ENCODE measurements at places on chromosomes 16 and 17.

- no peak for DNase-seq
Observed at GRCh38 chr17:12928736-12929135, 89.1 kb downstream of the ELAC2 start.

GRCh38 chr17:69605571-69605970 is 191.1 kb downstream of the MAP2K6 start:
- no peak for DNase-seq

GRCh38 chr17:9900044-9900594 is 5.0 kb downstream of the RCVRN start:
- DNase-seq = no peak

DNA sequence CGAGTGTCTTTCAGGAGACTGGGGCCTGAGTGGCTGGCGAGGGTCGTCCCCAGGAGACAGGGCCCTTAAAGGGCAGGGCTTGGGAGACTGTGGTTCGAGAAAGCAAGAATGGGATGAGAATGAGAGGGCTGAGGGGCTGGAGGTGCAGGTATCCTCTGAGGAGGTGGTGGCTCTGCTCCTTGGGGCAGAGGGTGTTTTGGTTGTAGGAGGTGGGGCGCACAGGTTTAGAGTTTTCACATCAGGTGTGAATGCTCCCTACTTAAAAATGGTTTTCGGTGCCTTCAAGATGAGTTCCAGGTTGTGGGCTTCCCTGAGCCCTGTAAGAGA is 430 bp downstream of the BCAS3 start:
- no peak for DNase-seq

GRCh38 chr17:49342575-49342936 is 19.5 kb downstream of the ZNF652 start:
- DNase-seq = no peak

GRCh38 chr17:82839617-82840292 is at the start of gene ZNF750:
Gene ZNF750, minus strand, starts transcription at chr17:82840022. Its CDS starts 7,568 bp downstream, at chr17:82832454.
- no peak for DNase-seq

- DNase-seq = no peak
Observed at GRCh38 chr16:66923247-66923731, 2.0 kb downstream of the RRAD start.

GRCh38 chr16:72936408-72936807 is 111.5 kb downstream of the ZFHX3 start:
- DNase-seq = no peak

GRCh38 chr17:82497483-82498405 is 21.8 kb upstream of the FOXK2 start:
- peak; percentile 52 for DNase-seq

DNA sequence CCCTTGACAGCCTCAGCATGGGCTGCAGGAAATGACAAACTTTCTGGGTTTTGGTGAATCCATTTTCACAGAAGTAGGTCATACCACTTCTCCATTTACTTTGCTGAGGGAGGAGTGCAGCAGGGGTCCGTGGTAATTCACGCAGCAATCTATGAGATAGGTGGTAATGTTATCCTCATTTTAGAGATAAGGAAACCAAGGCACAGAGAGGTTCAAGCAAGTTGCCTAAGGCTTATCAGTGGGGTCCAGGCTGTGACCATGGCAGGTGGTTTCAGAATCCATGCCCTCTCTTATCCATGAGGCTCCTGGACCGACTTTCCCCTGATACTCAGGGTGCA is 12.6 kb downstream of the TBX4 start:
- no peak for DNase-seq

Measured in stimulated activated naive CD4-positive, alpha-beta T cell treated with Interleukin-2 at 50 U/mL for 16 hours (primary cell).